ENCODE measurements at places on chromosomes 3 and 15.

- DNase-seq: no peak
Observed at GRCh38 chr3:137764563-137765309, 621 bp downstream of the SOX14 start.

- no peak for DNase-seq
Observed at GRCh38 chr3:89289574-89290190, 182.3 kb downstream of the EPHA3 start.

DNA sequence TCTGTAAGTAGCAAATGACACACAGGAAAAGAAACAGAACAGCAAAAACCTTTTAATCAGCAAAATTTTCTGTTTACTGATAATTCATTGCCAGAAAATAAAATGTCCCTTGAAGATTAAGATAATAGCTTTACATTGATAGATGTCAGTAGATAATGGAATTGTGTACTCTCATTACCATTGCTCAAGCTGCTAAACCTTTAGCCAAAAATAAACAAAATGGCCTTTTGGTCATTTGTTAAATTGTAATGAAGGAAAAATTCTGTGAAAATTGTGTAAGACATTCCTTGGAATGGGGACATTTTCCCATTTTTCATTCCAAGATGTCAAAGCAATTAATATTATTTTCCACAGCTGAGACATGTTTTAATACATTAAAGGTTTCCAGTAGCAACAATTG is 189.8 kb downstream of the PLOD2 start:
- DNase-seq: no peak

- DNase-seq: no peak
Observed at GRCh38 chr3:71398157-71398836, 185.2 kb downstream of the FOXP1 start.

- no peak for DNase-seq
Observed at GRCh38 chr3:27310688-27311087, 58.5 kb downstream of the NEK10 start.

DNA sequence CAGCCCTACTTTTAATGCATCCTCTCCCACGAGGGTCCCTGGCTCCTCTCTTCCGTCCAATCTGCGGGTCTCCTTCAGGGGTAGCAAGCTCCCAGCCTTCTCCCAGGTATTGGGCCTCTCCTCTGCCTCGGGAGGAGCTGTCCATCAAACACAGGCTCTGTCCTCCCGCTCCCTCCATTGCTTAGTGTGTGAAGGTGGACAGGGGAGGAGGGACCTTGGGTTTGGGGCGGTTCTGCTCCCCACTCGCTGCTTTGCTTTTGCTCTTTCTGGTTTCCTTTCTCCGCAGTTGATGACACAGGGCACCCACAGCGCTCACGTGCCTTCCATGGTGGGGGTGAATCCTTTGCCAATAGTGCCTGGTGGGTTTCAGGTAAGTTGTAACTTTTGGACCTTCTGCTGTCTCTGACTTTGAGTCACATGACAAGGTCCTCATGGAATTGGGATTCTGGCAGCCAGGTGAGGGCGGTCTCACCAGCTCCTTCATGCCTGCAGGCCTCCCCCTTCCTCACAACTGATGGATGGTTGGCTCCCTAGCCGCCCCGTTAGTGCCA is 18.9 kb downstream of the MUC20 start:
- DNase-seq: no peak

DNA sequence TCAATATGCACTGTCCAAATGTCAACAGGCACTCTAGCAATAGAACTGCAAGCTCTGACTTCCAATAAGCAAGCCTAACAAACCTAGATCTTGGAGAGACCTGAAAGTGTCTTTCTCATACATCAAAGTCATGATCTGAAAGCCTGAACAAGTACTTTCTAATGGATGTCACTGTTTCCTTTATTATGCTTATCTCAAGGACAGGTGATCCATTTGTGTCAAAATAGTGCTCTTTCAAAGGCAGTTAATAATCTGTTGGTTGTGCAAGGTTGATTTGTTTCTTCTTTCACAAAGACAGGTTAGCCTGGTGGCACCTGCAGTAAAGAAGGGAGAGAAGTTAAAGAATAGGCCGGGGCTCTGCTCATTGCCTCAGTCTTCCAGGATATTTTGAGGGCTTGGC is 146.8 kb downstream of the EPHB1 start:
- no peak for DNase-seq

DNA sequence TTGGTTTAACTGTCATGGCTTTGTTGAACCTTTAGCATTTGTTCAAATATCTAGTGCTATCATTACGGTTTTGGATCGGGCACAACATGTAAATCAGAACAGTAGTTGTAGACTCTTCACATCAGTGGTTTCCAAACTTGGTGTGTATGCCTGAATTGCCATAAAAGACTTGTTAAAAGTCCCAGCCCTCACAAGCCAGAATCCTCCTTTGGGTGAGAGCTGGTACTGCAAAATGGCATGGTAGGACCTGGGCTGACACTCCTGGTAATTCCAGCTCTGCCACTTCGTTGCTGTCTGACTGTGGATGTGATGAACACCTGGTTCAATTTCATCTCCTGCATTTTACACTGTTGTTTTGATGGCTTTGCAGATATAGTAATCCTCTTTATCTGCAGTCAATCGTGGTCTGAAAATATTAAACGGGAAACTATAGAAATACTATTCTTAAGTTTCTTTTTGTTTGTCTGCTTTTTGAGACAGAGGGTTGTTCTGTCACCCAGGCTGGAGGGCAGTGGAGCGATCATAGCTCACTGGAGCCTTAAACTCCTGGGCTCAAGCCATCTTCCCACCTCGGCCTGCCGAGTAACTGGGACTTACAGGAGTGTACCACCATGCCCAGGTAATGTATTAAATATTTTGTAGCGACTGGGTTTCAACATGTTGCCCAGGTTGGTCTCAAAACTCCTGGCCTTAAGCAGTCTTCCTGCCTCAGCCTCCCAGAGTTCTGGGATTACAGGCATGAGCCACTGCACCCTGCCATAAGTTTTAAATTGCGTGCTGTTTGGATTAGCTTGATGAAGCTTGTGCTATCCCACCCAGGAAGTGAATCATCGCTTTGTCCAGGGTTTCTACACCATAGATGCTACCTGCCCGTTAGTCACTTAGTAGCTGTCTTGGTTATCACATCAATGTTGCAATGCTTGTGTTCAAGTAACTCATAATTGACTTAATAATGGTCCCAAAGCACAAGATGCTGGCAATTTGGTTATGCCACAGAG is 61.6 kb downstream of the RAB7A start:
- no peak for DNase-seq

- DNase-seq: no peak
Observed at GRCh38 chr15:75067123-75067830, 43.9 kb downstream of the PPCDC start.

DNA sequence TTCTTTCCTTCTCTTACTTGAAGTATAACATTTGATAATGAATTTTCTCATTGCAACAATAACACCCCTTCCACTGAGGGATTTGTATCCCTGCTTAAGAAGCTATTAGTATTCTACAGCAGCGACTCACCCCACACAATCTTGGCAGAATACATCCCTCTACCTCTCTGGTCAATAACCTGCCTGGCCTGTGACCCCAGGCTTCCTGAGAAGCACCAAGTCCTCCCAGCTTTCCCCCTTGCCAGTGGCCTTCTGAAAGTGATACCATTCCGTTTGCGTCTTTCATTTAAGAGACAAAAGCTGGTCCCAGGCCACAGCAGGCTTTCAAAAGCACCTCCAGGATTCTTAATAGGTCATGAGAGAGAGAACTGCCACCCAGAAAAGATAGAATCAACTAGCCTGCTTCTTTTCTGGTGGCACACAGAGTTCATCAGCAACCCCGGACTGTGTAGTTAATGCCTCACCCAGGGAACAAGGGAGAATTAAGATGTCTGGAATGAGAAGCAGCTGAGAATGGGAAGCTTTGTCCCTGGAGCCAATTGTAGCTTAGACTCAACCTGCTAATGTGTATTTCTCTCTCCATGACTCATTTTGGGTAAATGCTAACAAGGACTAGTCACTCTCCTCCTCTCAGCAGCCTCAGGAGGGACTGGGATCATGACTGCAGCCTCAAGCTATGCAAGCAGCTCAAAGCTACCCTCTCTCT is 101.0 kb upstream of the CPNE4 start:
- DNase-seq: peak; percentile 92

GRCh38 chr3:41164777-41165176 is 34.5 kb upstream of the CTNNB1 start:
- DNase-seq: no peak

DNA sequence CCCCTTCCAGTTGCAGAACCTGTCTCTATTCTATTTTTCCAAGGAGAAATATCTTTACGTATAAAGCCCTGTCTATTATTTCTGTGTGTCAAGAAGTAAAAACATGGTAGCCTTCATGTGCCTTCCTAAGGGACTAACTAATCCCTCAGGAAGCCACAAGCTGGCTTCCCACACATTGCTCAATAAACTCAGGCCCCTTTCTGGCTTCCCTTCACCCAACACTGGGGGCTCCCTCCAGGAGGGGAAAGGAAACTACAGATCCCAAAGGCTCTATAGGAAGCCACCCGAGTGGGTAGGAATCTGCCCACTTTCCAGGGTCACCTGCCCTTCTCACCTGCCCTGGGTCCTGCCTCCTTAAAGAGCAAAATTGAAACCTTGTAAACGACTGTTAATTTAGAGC is 4.6 kb downstream of the TLE3 start:
- DNase-seq: no peak

DNA sequence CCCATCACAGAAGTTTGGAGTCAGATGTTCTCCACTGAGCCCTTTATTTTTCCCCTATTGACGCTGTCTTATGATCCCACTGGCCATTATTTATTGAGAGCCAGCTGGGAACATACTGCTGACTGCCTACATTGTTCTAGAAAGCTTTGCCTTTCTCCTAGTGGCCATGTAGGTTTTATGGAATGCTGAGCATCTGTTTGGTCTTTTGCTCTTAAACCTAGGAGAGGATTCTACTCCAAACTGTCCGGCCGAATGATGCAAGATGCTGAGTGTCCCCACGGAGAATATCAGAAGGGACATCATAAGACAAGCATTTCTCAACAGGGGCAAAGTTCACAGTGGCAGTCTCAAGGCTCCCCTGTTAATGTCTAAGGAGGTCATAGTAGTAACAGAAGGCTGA is 171.4 kb downstream of the ARRDC4 start:
- DNase-seq: no peak

DNA sequence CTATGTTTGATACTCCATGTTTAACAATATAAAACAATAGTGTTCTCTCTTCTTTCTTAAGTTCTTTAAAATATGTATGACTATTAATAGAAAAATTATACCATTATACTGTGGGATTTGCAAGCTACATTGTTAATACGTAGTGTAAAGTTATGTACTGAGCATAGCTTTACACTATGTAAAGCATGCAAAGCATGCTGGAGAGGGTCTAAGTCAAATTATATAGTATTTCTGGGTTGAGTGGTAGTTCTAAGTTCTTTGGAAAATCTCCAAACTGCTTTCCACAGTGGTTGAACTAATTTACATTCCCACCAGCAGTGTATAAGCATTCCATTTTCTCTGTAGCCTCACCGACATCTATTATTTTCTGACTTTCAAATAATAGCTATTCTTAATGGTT is 253.0 kb downstream of the RAP2B start:
- no peak for DNase-seq

DNA sequence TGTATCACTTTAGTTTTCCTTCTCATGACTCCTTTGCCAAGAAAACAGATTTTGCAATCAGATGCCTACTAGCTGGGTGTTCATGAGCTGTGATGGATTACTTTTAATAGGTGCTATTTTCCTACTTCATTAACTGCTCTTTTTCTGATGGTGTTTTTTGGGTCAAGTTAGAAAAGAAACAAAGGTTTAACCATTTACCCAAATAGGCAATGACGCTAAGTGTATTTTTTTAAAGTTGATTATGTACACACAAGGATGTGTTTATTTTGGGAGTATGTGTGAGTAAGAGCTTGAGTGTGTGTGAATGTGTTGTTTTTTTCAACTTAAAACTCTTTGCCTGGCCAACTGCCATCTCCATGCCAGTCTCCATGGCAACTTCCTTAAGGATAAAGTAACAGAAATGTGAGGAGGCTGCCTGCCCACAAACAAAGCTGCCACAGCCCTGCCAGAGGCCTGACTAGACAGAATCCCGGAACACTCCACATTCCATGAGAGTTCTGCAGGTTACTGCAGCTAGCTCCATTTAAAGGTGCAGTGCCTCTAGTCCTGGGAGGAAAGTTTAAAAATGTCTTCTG is 215.6 kb upstream of the RBMS3 start:
- peak; percentile 97 for DNase-seq

DNA sequence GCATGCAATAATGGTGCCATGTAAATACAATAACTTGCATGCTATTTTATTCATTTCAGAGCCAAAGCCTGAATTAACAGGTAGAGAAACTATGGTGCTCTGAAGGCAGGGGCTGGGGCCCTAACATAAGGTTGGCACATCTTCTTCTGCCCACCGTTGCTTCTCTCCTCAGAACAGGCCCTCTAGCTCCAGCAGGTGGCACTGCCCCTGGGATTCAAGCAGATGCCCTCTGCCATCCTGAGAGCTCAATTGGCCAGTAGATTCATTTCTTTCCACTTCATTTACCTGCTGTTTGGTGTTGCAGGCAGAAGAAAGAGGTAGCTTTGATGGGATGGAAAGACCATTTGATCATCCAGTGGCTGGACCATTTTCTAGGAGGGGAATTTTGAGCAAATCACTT is 130.5 kb downstream of the FOXB1 start:
- DNase-seq: no peak

- no peak for DNase-seq
Observed at GRCh38 chr3:24359645-24360462, 134.8 kb downstream of the THRB start.

DNA sequence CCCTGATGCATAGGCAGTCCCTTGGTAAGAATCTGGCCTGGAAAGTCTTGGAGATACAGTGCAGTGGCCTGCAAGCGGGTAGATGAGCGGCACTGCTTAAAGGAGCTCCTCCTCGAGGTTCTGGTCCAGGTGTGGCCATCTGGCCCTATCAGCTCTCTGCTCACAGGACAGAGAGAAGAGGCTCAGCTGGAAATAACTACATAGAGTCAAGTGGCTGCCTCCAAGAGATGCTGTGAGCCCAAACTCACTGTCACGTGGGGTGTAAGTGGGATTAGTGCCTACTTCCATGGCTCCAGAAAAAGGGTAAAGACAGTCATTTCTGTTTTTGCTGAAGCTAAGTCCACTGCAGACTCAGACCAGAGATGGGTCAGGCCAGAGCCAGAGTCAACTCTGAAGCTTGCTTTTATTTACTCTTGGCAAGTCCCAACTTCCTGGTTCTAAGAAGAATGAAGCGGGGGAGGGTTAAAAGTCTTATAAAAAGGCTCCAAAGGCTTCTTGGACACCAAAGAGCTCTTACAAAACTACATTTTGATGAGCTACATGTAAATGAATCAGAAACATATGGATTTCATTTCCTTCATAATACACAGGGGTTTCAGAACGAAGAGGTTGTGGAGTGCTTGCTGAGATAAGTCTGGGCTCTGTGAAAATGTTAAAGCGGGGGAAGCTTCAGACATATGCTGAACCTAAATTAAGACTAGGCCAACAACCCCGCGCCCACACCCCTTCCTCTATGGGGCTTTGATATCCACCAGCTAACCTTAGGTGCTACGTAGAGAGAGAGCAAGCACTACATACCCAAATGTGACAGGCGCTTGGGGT is 77.1 kb downstream of the PDZRN3 start:
- DNase-seq: peak; percentile 96

- no peak for DNase-seq
Observed at GRCh38 chr3:127998596-127998995, 53.6 kb upstream of the SEC61A1 start.
